ENCODE measurements at places on chromosomes 2 and 18.

DNA sequence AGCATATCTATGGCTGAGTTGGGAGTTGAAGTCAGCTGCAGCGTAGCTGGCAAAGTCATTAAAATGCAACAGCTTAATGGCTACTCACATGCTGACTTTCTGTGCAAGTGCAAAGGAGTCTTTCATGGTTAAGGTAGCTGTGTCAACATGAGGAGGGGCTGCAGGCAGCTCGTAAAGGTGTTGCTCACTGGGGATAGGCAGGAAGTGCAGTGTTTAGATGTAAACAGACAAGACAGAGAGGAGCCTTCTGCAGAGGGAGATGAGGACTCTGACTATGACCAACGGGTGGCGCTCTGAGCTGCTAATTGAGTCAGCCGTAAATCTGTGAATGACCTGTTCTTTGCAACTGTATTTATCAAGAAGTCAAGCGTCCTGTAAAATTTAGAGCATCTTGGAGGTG, 22.3 kb upstream of the CAVIN2 start:
- DNase-seq: peak; percentile 35

GRCh38 chr2:173819852-173820251, 145.3 kb downstream of the SP3 start:
- no peak for DNase-seq

DNA sequence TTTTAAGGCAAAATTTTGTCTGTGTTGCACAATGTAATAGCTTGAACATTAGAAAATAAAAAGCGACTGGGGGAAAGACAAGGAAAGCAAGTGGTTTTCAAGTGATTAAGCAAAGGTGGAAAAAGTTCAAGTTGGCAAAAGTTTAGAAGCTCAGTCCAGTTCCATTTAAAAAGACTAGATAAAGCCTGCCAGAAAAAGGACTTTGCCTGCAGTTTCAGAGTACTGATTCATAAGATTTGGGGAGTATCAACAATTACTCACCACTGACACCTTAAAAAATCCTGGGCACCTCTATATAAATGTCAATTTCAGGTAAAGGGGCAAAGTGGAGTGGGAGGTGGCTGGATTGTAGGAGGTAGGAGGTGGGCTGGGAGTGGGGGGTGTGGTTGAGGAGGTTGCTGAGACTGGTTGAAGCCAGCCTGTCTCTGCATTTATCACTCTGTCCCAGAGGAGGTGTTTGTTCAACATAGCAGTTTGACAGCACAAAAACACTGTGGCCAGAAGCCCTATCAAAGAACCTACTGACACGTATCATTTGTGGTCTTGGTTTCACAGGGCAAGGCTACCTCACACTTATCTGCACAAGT, 14.6 kb downstream of the ZEB2 start:
- no peak for DNase-seq

GRCh38 chr18:48663096-48663930, 124.5 kb downstream of the CTIF start:
- no peak for DNase-seq

- DNase-seq: no peak
Measured at GRCh38 chr18:26458526-26459232, 89.7 kb downstream of the KCTD1 start.

DNA sequence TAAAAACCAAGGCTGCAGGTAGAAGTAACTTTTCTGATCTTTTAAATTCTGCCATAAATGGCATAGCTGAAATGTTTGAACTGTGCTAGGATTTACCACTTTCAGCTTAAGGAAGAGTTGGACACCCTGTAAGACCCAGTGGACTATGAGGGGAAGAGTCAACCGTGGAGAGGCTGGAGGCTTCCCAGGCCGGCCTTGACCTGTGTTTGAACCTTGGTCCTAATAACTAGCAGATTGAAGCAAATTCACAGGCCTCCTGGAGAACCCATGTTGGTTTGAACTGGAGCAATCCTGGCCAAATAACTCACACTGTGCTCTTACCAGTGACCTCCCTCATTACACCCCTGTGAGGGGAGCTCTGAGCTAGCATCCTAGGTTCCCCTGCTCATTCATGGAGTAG, 87.2 kb upstream of the ALPP start:
- no peak for DNase-seq

DNA sequence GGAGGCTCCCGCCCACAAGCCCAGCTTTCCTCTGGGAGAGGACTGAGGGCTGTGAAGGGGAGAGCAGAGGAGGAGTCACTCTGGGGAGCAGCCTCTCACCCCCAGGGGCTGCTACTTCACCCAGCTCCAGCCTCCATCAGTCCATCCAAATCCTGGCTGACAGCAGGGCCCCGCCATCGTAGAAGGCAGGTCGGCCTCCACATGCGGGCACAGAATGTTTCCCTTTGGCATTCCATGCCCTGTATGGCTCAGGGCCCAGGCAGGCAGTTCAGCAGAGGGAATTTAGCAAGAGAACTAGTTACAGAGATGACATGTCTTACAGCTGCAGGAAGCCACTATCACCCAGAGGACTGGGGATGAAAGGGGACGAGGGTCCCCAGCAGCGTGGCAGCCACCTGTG, 6.4 kb upstream of the ODC1 start:
- DNase-seq: no peak

- DNase-seq: no peak
Measured at GRCh38 chr2:62733546-62733945, 28.0 kb downstream of the EHBP1 start.

GRCh38 chr2:142596334-142597088, 281.0 kb upstream of the KYNU start:
- DNase-seq: no peak

DNA sequence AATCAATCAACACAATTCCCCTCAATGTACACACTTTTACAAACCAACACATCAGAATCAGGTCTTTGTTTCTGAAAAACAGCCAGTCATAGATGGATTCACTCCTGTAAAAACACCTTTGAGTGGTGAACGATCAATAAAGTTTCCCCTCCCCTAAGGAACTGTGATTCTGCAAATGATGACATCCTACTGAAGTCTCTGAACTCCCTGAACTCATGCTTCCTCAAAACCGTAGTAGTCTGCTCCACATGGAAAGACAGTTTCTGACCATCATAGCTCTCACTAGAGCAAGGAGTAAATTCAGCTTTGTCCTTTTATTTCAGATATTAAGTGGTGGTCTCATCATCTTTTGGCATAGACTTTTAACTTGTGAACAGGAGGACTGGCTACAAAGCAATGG, 43.5 kb upstream of the ACTR3 start:
- no peak for DNase-seq

DNA sequence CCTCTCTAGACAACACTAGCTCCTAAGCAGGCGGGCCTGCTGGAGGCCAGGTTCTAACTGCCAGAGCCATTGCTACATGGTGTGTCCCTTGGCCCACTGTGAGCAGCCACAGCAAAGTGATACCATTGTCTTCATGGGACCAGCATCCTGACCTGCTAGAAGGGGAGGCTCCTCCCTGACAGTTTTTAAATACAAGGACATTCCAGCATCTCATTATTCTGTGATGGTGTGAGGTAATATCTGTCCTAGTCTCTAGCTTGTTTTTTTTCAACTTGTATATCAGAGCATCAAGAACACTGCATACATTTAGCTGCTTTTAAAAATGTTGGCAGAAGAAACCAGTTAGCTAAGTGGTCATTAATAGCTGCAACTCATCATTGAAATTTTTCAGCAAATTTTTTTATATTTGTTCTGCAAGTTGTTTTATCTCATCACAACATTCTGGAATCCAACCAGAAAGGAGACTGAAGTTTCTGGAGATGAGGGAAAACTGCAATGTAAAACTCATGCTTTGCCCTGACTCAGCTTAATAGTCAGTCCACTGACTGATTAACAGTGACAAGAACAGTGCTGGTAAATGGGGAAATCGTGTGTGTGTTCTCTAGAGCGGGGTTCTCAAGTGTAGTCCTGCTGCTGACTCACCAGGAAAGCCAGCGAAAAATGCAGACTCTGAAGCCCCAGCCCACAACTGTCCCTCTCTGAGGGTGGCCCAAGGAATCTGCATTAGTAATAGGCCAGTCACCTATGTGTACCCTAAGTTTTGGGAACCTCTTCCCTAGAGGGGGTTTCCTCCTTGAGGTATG, 17.8 kb downstream of the MAPRE3 start:
- no peak for DNase-seq

GRCh38 chr2:136750065-136750464, 15.3 kb upstream of the THSD7B start:
- no peak for DNase-seq

GRCh38 chr2:130303169-130303568, 39.5 kb upstream of the IMP4 start:
- DNase-seq: no peak

GRCh38 chr2:223929571-223930102, 15.5 kb downstream of the WDFY1 start:
- no peak for DNase-seq

DNA sequence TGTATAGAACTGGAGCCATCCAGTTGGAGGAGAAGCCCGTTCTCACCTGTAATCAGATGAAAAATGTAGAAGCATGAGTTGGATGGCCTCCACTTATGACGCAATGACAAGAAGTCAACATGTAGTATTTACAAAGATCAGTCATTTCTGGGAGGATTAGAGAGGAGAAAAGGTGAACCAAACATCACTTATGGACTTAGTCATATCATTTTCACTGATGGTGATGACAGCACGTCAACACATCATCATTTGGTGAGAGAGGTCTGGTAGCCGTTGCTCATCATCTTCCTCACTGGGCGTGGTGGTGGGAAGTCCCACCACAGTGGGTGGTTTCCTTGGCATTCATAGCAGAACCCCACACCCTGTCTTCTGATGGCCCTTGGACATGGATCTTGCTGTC, 264.2 kb upstream of the EPAS1 start:
- DNase-seq: no peak

DNA sequence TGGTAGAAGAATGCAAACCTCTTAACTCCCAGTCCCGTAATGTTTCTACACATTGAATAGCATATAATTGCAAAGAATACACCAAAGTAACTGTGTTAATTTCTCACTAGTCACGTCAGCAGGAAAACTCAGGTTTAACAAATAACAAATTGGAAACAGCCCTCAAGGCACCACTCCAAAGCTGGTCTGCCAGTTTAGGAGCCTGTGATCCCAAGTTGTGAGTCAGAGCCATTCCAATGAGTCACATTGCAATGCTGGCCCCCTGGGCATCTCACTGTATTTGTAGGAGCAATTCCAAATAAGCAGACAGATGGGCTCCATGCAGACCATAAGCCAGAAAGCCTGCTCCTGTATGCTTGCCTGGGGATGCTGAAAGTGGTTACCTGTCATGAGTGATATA, 143.2 kb upstream of the SETBP1 start:
- no peak for DNase-seq

DNA sequence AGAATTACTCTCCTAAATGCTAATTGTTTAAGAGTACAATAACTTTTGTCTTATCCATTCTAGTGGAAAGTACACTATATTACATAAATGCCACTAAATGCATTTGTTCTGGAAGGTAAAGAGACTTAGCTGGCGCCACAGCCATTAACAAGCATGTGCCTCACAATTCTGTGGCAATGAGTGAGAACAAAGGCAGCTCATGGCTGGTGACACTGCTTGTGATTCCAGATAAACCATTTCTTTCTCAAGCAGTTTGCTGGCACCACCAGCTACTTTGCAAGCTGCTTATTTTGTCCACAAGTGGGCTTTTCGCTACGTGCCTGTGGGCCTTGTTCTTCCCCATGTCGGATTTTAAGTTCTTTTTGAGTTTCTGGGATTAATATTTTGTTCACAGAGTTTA, 147.6 kb upstream of the SMAD7 start:
- DNase-seq: no peak

DNA sequence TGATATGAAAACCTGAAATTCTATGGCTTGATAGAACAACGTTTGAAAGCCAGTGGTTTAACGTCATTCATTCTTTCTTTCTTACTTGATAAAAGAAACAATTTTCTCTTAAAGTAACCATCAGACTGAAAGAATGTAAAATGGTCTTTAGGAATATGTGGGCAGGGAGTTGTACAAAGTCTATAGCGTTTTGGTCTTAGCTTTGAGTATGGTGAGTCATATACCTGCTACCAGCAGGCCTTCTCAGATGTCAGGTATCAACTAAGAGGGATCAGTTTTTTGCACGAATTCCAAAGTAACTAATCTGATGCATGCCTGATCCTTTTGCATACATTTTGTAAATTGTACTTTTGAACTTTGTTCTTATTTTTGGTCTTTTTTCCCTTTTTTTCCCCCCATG, 101.5 kb upstream of the DSEL start:
- no peak for DNase-seq

DNA sequence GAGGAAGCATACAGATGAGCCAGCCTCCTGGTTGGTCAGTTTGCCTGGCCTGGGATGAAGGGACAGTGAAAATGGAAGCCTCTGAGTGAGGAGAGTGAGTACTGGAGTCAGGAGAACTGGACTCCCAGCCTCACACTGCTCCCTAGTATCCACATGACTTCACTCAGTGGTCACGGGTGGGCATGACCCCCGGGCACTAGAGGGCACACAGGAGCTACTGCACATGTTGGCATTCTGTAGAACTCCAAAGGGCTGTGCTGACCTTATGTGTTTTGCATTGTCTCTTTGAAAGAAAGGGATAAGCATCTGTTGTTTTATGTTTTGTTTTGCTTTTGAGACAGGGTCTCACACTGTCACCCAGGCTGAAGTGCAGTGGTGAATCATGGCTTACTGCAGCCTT, 23.7 kb downstream of the NCAPH start:
- DNase-seq: no peak

Measured in right kidney (tissue), 9 donors.